ENCODE measurements at places on chromosomes 5 and 9.

GRCh38 chr9:116209414-116210116, 56.0 kb downstream of the PAPPA start:
- DNase-seq: no peak

DNA sequence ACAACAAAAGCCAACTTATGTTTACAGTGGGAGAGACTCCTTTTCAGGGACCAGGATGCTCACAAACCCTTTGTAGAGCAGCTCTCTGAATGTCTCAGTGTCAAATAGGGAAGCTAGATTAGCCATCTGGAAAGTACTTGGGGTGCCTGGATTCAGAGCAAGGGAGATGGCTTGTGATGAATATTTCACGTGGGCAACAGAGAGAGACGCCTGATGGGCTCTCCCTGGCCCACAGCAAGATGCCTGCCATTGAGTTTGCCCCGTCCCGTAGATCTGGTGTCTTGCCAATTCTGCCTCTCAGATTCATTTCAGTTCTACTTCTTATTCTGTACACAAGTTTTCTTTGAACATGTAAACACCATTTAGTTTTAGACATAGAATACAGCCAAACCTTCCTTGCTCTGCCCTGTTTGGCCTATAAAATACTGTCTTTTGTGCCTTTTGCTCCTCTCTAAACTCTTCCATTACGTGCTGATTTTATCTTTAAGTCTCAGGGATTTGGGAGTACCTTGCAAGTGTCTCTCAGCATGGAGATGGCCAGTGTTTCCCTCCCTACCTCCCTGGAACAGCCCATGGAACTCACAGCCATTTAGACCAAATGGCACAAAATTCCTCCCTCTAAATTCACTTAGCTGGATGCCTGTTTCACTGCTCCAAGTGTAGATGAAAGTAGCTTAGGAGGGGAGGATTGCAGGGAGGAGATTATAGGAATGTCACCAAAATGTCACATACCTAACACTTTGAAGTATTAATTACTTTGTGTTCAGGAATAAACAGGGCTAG, 234.3 kb downstream of the SAXO1 start:
- no peak for DNase-seq

- peak; percentile 99 for DNase-seq
These were observed 209.2 kb downstream of the DIRAS2 start for GRCh38 chr9:90433398-90433941.

DNA sequence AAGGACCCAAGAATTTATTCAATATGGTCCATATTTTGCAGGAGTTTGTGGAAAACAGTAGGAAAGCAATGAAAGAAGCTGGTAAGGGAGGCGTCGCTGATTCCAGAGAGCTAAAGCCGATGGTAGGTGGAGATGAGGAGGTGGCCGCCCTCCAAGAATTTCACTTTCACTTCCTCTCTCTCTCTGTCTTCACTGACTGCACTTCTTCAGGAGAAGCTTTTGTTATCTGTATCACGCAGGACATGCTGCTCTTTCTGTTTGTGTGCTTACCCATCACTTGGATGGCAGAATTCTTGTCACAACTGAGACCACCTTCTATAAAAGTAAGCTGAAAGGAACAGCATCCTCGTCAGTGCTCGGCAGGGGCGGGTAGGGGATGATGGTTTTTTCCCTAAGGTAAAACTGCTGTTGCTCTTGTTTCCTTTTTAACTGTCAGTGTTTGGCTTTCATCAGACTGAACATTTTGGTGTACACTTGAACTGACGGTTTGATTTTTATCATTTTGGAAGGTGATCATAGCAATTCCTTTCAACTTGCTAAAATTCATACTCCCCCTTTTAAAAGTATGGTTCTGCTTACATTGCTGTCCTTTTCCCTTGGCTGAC, 62.4 kb upstream of the FSD1L start:
- no peak for DNase-seq

DNA sequence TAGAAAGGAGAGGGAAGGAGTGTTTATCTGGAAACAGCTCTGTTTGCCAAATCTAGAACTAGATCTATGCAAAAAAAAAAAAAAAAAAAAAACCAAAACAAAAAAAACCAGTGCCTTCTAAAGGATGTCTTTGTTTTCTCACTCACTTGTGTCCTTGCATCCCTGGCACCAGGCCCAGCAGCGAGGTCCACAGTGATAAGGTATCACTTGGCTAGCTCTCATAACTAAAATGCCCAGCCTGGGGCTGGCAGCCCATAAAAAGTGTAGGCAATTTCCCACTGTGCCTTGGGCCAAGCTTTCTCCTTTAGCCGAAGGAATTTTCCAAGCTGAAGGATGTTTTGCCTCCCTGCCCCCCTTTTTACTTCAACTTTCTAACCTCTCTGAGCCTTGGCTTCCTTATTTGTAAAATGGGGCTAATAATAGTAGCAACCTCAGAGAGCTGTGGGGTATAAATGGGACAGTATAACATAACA, 20.8 kb downstream of the RGS3 start:
- no peak for DNase-seq

DNA sequence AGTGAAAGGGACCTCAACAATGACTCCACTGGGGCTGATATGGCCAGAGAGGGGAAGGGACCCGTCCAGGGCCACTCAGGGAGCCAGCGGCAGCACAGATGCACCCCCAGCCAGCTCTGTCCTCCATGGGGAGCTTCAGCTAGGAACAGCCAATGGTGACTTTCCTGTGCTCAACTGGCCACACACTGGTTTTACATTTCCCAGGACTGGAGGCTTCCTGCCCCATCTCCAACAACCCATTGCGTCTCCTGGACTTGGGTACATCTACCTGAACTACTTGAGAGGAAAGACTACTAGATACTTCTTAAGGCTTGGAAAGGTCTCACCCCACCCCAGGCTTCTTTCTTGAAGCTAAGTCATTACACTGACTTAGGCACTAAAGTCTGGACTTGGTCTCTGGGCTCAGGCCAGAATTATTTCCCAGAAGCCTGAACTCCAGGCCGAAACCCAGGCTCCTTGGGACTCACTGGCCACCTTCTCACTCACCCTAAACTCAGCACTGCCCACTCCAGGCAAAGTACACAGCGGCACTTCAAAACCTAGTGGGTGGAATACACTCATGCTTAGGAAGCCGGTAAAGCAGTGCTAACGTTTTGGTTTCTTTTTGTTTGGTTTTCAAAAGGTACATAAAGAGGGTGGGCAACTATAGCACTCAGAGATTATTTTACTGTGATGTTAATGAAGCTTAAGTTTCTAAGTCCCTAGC, 1.5 kb downstream of the IGFBPL1 start:
- no peak for DNase-seq

DNA sequence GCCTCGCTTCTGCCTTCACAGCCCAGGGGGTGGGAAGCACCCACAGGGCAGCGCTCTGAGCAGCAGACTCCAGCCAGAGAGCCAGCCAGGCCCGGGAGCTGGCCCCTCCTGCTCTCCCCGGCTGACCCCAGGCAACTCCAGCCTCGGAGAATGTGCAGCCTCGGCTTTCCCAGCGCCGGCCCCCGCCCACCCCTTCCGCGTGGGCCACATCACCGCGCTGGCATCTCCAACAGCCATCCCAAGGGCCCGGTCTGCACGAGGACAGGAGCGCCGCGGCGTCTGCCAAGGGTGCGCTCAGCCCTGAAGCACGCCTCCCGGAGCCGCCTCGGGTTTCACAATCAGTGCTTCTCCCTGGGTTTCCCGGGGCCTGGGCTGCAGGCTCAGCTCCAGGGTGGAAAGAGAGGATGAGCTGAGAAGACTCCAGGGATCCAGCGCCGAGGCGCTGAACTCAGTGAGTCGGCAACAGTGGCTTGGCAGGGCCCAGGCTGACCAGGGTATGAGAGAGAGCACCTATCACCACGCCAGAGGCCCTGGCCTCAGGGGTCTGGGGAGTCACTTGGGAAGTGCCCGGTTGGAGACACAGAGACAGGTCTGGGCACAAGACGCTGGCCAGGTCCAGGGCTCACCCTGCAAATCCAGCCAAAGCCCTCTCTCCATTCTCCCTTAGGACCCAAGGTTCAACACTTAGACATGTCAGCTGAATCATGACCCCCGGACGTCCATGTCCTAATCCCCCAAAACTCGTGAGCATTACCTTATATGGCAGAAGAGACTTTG, 79.6 kb downstream of the ADAMTS2 start:
- peak; percentile 53 for DNase-seq

GRCh38 chr5:148843510-148844318, 17.3 kb downstream of the ADRB2 start:
- DNase-seq: no peak

DNA sequence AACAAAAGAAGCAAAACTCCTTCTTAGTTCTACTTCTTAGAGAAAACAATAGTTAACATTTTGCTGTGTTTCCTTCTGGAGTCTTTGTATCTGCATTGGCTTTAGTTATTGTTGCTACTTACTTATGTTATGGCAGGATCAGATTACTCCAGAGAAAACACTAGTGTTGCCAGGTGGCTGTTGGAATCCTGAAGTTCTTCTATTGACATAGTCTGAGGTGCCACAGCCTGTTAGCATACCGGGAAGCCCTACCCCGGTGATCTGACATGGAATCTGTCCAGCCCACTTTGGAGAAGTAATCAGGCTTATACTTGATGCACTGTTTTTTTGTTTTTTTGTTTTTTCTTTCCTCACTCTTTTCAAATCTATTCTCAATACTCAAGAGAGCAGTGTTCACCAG, 68.5 kb upstream of the CEP78 start:
- DNase-seq: no peak

- DNase-seq: no peak
These were observed 90.8 kb upstream of the EGFLAM start for GRCh38 chr5:38167562-38167996.

- no peak for DNase-seq
These were observed 6.2 kb downstream of the COX7C start for GRCh38 chr5:86623785-86624483.

GRCh38 chr9:75607521-75607920, 283.0 kb upstream of the PCSK5 start:
- DNase-seq: no peak

- no peak for DNase-seq
These were observed 408.4 kb downstream of the SPOCK1 start for GRCh38 chr5:137090721-137091120.

DNA sequence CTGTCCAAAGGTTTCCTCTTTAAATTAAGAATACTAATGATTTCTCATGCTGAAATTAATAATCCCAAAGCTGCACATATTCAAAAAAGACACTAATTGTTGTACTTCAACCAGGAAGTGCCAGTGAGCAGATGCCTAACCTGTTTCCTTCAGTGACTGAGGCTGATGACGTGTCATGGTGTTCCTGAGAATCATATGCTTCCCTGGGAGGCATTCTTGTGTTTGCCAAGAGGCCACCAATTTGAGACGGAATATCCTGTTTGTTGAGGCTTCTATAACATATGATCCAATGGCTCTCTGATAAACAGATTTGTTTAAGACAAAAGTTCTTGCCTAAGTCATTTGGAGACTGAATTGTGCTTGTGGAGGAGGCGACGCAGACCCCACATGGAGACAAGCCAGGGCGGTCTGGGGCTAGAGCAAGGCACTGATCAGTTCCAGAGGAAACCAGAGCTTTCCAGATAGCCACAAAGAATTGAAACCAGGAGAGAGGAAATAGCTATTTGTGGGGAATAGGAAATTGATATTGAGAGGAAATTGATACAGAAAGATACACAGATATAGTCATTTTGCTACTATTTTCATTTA, 66.4 kb upstream of the ZNF608 start:
- no peak for DNase-seq

DNA sequence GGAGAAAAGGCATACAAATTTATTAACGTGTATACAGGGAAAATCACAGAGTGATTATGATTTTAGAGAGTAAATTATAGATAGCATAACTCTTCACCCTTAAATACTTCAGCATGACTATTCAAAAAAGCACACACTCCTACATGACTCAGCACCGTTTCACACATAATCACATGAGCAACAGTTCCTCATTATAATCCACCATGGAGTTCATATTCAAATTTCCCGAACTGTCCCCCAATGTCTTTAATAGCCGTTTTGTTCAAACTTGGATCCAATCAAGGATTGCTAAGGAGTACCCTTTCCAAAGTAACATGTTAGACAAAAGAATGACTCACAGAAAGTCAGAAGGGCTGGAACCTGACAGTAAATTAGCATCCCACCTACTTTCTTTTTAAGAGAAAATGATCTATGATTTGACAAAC, 32.1 kb downstream of the RAPGEF1 start:
- peak; percentile 84 for DNase-seq

DNA sequence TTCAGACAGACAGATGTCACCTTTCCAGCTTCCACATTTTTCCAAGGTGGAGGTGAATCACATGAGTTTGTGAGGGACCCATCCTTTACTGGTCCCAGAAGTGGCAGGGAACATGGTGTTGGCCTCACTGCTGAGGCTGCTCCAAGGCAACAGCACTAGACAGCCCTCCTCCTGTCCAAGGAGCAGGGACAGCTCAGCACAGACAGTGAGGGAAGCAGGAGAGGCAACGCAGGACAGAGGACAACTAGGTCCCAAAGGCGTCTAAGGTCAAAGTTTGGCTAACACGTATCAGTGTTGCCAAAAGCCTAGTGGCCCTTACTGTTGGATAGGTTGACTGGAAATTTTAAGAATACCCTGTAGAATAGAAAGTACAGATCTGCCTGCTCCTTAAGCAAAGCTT, 251.7 kb upstream of the PANK3 start:
- no peak for DNase-seq

DNA sequence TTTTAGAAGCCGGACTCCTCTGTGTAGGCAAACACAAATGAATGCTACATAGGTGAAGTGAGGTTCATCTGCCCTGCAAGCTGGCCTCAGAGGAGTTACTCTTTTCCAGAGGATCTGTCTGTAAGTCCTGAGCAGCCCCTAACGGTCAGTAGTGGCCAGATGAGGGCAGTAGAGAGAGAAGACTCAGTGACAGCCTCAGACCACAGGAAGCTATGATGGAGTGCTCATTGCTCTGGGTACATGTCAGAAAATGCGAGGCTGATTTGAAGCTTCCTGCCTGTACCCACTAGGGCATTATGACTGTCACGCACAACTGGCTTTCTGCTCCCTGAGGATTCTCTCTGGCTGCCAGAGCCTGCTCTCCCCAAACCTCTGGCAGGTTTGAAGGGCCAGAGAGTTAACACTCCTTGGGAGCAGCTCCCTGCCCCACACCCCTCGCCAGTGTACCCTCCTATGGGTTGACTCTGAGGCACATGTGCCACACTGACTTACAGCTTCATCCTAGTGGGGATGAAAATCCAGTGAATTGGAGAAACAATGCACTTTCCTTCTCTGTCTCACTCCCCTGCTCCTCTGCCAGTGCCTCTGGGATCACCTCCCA, 141.5 kb downstream of the GABRG2 start:
- DNase-seq: peak; percentile 65

DNA sequence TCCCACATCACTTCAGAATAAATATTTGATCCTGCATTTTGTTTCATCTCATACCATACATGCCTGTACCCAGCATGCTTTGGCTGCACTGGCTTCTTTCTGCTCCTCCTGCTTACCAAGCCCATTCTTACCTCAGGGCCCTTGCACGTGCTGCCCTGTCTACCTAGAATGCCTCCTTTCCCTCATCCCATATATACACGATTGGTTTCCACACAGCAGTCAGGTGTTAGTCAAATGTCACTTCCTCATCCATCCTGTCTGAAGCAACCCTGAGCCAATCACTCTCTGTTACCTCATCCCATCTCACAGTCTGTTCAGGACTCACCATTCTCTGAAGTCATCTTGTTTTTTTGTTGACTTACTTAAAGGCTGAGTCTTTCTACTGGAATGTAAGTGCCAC, 30.3 kb downstream of the CAST start:
- DNase-seq: no peak

Measured in Caki2 (cell line).